Tibial nerve (tissue), 4 donors: ENCODE measurements at places on chromosomes 11 and 22.

DNA sequence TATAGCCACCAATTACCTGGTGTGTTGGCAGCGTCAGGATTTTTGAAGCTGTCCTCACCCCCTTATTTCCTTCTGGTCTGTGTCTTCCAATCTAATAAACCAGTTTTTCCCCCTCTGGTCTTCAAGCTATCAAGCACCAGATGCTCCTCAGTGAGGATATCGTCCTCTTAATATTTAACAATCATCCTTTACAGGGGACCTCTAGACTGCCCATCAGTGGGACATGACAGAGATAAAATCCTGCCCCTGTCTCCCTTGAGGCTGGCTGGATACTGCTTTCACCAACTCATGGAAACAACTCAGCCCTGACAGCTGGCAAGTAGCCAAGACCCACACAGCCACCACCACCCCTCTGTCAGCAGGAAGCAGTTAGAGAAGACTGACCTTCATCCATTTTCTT, 421.0 kb upstream of the API5 start:
- no peak for DNase-seq

DNA sequence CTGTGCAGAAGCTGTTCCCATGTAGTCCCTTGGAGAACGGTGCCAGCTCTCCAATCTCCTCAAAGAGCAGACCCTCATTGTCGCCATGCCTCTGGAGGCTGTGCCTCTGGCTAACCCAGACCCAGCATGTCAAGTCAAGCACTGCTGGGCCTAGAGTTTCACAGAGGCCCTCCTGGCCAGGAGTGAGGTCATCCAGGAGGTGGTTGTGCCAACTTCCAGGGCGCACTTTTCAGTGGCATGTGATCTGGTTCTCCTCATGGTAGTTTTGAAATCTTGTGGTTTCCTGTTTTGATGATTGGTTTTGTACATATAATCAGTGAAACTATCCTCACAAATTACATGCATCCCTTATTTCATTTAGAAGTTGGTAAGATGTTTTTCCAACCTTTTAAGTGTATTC, 78.9 kb downstream of the PPFIBP2 start:
- DNase-seq, result peak; percentile 33

DNA sequence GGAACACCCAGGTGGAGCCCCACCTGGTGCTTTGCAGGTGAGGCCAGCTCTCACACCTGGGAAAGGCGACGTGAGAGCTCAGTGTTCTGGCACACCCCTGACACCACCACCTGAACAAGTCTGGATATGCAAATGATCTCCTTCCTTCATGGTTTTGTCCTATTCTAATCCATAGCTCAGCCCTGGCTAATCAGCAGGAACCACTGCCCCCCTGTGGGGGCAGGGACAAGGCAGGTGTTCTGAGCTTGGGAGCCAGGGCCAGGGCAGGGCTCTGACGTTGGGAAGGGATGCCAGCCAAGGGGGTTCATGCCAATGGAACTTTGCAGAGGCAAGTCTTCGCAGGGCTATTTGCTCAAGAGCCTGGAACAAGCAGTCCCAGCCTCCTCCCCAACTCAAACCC, 144.2 kb downstream of the TRIM29 start:
- DNase-seq, result no peak

GRCh38 chr11:46049325-46049897, 71.8 kb downstream of the PHF21A start:
- DNase-seq, result no peak

DNA sequence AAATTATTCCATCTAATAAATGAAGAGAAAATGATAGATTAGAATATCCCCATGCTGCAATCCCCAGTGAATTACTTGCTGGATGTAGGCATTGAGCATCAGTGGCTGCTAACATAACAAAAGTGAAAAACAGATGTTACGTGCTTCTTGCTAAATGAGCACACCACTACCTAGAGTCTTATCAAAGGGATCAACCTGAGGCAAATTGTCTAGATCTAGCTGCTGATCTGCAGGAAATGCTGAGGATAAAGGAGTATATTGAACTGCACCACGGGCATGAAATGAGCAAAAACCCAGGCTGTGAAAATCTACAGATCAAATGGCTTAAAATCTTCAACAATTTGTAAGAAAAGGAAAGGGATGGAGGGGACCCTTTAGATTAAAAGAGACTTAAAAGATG, 45.3 kb upstream of the SCUBE2 start:
- DNase-seq, result no peak

- DNase-seq, result no peak
These were observed 601.3 kb downstream of the BUD13 start for GRCh38 chr11:116171271-116172140.

GRCh38 chr11:15558513-15559181, 443.9 kb downstream of the INSC start:
- DNase-seq, result no peak

GRCh38 chr22:44729391-44730021, 22.9 kb upstream of the ARHGAP8 start:
- peak; percentile 19 for DNase-seq

- no peak for DNase-seq
These were observed 53.5 kb downstream of the COMMD9 start for GRCh38 chr11:36235750-36236149.

DNA sequence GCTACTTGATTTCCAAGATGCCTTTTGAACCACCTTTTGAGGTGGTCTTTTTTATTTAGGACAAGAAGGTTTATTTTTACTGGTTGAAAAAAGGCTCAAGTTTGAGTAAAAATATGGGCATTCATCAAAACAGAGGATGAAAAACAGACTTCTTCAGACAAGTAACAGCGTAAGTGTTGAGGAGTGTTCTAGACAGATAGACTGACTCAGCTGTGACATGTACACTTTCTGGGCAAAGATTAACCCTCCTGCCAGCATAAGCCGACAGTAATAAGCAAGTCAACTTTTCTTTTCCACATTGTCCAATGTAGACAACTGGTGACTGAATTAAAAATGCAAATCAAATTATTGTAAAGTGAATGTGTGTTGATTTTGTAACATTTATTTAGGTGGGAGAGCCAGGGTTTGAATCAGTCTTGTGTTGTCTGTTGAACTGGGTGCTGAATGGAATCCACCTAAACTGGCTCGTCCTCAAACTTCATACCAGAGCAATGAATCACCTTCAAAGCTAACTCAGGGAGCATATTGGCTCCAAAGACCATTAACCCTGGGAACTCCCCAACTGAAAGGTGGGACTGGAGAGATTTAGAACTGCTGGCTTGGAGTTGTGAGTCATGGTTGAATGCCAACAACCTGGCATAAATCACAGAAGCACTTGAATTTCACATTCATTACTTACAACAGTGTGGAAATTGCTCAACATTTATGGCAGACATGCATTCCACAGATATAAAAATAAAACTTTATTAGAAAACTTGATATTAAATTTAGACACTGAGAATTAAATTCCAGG, 377.0 kb downstream of the ETS1 start:
- DNase-seq, result no peak

DNA sequence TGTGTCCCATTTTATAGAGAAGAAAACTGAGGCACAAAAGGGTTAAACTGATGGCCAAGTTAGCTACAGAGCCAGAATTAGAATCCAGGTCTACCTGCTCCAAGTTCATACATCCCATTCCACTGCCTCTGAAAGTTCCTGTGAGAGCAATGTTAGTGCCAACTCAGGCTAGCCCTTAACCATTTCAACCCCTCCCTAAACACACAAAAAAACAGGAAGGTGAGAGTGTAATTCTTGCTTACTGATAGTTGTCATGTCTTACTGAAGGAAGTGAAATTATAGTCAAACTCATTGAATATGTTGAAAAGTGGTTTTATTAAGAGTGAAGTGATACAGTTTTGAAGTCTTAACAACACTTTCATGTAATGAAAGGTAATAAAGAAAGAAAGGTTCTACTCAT, 2.9 kb upstream of the E2F8 start:
- no peak for DNase-seq

GRCh38 chr22:37330200-37331033, 48.1 kb downstream of the CYTH4 start:
- no peak for DNase-seq

GRCh38 chr11:6594142-6594768, 9.2 kb downstream of the RRP8 start:
- no peak for DNase-seq

GRCh38 chr11:57772562-57772961, 11.0 kb downstream of the CTNND1 start:
- DNase-seq, result no peak

DNA sequence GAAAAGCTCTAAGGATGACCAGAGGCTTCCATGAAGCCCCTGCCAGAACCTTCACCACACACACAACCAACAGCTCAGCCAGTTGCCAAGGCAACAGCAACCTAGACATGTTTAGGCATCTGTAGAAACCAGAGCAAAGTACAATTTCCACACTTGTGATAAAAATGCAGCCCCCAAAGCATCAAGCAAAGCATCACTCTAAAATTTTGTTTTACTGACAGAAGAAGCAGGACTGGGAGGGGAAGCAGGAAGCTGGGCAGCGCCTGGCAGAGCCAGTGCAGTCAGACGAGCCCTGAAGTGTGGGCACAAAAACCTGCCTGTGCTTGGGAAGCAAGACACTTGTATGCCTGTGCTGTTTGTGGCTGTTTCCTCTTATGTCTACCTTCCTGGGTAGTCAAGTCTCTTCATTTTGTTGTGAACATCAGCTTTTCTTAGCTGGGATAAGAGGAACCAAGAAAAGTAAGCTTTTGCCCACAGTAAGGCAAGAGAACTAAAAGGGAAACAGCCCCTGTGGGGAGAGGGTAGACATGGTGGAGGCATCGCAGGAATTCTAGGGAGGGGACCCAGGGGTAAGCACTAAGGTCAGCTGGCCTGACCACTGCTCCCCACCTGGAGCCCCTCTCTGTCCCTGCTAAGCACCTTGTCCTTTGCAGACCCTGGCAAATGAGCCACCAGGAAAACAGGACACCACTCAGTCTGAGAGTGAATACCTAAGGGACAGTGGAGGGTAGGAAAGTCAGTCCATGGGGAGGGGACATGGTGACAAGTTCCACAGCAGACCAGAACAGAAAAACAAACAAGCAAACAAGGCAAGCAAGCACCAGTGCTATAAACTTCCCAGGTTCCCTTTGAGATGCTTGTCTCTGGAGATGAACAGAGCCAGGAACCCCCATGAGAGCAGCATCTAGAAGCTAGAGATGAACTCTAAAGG, 13.4 kb downstream of the PACSIN2 start:
- DNase-seq, result no peak

DNA sequence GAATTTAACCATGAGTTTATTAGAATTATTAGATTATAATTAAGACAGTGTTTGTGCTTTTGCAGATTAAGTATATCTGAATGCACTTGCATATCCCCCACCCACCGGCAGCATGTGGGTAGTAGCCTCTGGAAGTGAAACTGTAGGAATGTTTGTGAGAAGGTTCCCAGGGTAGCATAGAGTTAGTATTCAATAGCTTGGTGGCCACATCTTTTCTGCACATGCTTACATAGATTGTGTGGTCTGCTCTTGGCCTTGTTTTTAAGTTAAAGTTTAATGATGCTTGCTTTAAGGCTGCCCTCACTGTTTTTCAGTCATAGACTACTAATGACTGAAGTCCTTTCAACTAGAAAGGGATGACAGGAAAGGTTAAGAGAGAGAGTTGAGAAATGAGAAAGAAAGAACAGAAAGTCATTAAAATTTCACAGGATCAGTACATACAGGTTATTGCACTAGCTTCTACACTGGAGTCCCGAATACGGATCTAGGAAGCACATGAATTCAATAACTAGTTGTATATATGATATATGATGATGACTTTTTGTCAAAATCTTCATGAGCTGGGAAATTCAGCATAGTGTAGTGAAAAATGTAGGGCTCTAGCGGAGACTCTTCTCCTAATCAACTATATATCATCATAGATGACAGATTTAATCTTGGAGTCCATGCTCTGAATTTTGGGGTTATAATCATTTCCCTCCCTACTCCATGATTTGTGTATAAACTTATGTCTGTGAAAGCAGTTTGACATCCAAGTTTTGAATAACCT, 137.1 kb downstream of the ARHGAP42 start:
- no peak for DNase-seq

DNA sequence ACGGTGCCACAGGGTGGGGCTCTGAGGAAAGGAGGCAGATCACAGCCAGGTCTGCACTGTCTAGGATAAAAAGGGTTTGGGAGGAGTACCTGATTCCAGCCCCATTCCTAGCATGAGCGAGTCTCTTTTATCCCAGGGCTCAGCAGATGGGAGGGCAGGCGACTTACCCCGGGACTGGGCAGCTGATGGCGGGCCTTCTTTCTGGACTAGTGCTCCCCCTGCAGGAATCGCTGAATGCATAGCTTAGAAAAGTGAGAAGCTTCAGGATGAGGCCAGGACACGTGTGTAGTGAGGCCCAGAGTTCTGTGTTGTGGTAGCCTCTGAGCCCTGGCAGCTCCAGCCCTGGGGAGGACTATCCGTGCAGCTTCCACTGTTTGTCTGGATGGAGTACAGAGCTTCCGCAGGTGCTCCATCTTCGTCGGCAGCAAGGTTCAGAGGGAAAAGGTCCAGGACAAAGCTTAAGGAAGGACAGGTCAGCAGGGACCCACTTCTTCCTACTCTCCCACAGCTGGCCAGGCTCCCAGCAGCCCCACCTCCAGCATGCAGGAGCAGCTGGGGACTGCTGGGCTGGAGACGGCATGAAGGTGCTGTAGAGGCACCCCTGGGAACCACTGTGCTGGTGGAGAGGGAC, 30.4 kb downstream of the COMMD9 start:
- peak; percentile 45 for DNase-seq

DNA sequence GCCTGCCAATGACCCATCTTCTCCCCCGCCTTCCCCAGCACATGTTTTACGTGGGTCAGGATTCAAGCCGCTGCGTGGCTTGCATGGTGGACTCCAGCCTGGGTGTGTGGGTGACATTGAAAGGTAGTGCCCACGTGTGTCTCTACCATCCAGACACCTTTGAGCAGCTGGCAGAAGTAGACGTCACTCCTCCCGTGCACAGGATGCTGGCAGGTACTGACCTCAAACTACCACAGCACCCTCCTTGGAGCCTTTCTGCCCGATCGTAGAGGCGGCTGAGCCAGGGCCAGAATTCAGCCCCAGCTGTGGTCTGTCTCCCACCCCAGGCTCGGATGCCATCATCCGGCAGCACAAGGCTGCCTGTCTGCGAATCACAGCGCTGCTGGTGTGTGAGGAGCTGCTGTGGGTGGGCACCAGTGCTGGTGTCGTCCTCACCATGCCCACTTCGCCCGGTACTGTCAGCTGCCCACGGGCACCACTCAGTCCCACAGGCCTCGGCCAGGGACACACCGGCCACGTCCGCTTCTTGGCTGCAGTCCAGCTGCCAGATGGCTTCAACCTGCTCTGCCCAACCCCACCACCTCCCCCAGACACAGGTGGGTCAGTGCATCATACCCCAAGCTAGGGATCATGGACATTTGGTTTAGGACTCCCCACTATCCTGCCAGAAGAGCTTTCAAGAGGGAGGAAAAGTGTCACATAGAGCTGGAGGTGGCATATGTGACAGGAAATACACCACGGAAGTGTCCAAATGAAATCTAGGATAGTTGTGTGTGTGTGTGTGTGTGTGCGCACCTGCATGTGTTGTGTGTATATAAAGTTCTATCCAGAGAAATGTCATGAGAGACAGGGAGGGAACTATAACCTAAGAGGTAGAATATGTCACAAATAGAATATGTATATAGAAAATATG, 10.6 kb upstream of the RELT start:
- no peak for DNase-seq
